ENCODE measurements at places on chromosomes 11 and 22. TPM values are rescaled to one million over a fixed set of nuclear protein-coding genes. Genes with fewer than 3 reads are reported as not detected.

- DNase-seq: no peak
Measured at GRCh38 chr11:46537121-46537520, 56.7 kb downstream of the AMBRA1 start.

Gene C11orf91
- not detected for total RNA-seq

DNA sequence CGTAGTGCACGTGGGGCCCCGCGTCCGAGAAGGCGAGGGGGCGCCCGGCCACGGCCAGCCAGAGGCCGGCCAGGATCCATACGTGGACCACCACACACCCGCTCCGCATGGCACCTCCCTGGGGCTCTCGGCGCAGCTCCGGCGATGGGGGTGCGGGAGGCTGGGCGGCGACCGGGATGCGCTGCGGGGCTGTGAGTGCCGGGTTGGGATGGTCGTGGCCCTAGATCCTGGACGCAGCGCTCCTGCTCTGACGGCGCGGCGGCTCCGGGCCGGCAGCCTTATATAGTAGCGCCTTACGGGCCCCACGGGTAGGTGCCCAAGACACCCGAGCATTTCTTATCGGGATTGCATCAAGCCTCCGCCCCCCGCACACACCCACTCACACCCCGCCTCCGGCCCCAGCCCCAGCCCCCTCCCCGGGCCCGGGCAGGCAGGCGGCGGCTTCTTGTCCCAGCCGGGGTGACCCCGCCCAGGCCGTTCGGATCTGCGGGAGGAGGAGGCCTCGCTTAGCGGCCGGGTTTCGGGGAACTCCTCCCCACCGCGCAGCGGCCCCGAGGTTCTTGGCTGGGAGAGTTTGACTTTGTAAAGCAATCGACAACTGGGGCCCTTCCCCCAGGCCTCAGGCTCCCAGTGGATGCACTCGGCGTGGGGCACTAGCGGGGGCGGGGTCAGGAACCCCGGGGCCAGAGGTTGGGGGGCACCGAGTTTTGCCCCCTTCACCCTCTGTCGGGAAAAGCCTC is at the start of gene FGF19:
TSS of gene FGF19 (minus strand) at position 255 of the 740 bp plus-strand sequence. CDS start at position 109, 146 bp downstream.
- DNase-seq: peak; percentile 56

- DNase-seq: no peak
Measured at GRCh38 chr22:32905400-32905799, 103.9 kb downstream of the TIMP3 start.

DNA sequence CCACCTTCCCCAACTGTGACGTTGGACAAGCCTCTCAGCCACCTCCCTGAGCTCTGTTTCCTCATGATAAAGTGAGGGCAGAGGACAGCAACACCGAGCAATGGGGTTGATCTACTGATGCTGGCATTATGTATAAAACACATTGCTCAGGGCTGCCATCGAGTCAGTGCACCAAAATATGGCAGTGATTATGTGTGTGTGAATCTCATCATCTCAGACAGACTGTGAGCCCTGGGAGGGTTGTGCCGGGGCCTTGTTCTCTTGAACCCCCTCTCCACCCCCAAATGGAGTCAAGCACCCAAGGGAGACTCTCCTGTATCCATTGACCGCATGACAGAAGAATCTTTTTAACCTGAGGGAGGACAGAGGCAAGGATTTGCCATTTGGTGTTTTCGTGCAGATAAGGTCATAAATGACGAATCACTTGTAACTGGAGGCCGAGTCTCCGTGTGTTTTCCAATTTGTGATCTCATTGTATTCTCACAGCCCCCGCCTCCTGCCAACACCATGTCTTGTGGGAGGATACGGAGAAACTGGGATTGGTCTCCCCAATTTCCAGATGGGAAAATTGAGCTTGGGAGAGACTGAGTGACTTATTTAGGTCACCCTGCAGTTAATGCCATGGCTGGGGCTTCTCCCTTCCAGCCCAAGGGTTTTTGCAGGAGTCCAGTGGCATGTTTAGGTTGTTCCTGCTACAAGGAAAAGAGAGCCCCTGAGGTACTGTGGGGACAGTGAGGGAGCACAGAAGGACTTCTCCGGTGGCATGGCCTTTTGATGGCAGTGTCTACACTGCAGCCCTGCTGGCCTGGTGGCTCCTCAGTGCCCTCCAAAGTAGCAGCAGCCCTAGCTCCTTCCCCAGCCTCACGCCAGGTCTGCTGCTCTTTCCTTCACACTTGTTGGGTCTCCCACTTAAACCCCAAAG is 52.4 kb downstream of the CHRDL2 start:
- DNase-seq: no peak
